Omental fat pad (tissue), 4 donors: ENCODE measurements at places on chromosomes 11 and 22.

- DNase-seq, result no peak
Measured at GRCh38 chr11:101955701-101956100, 39.4 kb upstream of the ANGPTL5 start.

DNA sequence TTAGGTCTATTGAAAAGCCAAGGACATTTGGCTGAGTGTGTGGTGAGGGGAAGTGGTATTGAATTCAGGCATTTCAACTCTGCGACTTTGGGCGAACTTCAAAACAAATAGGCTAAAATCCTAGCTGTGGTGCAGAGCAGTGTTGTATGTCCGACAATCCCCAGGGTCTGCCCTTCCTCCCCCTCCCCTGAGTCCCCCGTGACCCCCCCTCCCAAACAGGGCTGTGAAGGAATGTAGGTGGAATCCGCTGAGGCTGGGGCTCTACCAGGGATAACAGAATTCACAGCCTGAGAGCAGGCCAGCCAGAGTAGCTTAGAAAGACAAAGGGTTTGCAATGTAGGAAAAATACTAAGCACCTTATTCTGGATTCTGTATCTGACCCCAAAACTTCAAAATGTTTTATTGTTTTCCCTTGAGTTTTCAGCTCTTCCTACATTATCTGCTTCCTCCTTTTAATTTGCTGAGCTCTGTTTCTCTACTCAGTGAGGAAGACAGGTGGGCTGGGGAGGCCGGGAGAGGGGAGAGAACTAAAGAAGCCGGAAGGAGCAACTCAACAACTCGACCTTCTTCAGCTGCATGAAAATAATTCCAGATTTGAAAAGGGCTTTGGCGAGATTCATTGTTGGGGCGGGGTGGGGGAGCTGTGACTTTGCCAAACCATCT, 315.2 kb downstream of the BLID start:
- no peak for DNase-seq

DNA sequence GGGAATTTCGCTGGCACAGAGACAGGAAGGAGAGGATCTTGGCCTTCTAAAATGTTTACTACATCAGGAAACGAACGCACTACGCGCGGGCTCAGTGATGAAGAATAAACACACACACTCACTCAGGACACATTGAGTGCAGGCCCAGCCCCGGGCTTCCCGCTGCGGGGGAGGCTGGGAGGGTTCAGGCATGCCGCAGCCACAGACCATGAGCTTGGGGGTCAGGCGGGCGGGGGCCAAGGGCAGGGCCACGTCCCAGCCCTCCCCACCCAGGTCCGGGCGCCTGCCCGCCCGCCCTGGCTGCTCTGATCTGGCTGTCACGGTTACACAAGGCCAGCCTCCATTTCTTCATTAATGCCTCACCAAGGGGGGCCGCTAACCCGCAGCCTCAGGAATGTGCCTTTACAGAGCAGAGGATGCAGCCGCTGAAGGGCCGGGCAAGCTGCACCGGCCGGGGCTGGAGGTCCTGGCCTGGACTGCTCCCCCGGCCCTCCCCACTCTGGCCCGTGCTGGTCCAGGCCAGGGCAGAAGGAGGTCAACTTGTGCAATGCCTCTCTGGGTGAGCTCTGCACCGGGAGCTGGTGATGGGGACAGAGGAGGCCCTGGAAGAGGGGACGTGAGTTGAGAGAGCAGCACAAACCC, 41.7 kb downstream of the IGF2 start:
- DNase-seq, result no peak

GRCh38 chr22:32319861-32320406, 37.7 kb upstream of the RFPL3 start:
- DNase-seq, result no peak

DNA sequence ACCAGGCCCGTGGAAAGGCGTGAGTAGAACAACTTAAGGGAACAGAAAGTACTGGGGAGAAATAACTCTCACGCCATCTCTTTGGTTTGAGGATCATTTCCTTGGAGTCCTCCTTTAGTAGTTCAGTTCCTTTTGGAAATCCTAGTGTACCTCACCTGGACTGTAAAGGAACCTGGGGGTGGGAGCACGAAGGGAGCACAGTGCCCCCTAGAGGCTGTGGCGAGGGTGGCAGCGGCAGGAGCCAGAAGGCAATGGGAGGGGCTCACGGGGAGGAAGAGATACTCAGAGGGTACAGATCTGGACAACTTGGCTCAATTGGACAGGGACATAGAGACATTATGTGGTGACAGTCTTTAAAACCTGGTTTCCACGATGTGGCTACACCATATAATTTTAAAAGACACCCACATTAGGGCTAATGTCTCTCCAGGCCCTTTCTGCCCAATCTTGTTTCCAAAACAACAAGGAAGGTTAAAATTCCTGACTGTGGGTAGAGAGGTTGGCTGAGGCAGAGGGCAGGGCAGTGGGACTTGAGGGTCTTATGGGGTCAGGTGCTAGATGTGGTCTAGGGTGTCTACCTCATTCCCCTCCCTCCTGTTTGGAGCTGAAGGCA, 87.0 kb downstream of the CSNK2A3 start:
- DNase-seq, result no peak

GRCh38 chr11:67616431-67617242, 9.9 kb downstream of the NDUFV1 start:
- no peak for DNase-seq

DNA sequence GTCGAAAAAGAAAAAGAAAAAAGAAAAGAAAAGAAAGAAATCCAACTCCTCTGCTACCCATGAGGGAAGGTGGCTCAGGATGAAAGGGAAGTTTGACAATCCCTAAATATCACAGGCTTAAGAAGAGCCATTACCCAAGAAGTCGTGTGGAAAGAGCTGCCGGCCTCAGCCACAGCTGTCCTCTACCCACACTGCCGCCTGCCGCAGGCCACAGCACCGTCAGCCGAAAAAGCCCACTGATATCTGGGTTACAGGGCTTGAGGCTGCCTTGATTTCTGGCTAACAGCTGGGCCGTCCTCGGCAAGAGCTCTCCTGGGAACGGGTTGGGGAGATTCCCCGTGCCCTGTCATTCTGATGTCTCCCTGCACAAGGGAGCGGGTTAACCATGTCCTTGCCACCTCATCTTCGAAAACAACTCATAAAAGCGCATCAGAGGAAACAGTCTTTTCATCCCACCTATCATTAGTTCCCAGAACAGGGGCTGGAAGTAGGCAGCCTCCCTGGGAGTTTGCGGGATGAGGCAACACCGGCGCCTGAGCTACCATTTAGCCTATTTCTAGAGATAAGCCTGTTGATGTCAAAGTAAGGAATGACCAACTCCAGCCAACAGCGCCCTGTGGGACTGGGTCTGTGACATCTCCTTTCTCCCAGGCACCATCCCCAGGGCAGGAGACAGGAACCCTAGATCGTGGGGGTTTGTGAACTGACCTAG, 21.8 kb upstream of the SNX32 start:
- no peak for DNase-seq

DNA sequence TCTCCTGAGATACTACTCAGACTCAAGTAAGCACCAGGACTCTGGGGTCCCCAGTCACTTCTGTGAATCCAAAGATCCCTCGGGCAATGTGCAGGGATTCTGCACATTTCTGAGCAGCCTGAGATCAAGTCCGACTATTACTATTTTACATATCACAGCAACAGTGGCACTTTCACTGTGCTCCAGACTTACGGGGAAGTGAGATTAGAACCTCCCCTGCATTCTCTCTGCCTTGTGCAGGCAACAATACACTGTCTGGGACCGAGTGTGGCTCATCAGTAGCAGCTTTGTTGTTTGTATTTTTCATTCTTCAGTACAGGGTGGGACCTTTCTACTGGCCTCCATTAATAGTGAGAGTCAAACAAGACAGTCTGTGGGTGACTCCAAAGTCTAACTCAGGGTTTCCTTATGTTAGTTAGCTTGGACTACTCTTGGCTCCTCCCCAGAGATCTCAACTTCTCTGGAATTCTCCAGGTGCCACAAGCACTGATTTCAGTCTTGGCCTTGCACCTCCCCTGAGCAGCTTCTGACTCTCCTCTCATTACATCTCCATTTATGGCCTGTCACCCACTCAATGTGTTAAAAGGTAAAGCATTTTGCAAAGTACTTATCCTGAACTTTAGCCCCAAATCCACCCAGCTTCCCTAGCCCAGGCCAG, 76.2 kb upstream of the TOP3B start:
- DNase-seq, result no peak

DNA sequence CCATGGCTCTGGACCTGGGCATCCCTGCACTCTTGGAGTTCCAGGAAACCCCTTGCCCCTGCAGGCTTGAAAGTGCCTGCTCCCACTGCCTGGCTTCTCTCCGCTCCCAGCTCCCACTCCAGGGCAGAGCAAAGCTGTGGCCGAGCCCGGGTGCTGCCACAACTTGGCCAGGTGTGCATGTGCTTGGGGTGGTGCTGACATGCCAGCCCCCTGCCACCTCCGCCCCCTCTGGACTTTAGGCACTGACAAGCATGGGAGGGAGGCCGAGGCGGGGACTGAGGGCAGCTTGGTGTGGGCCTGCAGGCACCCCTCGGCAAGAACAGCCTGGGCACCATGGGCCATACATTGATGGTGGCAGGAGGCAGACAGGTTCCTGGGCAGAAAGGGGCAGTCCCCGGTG, 56.4 kb upstream of the B3GNT6 start:
- DNase-seq, result no peak

GRCh38 chr11:119537306-119538253, 114.6 kb upstream of the THY1 start:
- DNase-seq, result no peak

- no peak for DNase-seq
Measured at GRCh38 chr11:121354192-121354591, 61.6 kb downstream of the SC5D start.

- DNase-seq, result no peak
Measured at GRCh38 chr11:57358991-57359390, 20.8 kb downstream of the P2RX3 start.

DNA sequence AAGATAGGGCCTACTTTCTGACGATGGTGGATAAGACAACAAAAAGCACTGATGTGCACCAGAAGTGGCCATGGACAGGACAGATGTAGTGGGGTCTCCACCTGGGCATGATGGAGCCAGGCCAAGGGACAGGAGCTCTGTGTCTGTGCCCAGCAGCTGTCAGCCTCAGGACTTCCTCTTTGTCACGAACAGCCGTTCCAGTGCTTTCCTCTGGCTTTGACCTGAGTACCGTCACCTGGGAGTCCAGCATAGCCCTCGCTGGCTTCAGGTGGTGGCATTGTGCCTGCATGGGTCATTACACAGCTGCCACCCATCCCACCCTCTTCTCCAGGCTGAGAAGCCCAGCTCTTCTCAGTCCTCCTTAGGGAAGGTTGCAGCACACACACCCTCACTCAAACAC, 137.8 kb downstream of the GRIK4 start:
- no peak for DNase-seq

- DNase-seq, result no peak
Measured at GRCh38 chr11:92735039-92735438, 234.4 kb upstream of the MTNR1B start.

GRCh38 chr11:1072116-1072820, 2.4 kb upstream of the MUC2 start:
- DNase-seq, result no peak

- no peak for DNase-seq
Measured at GRCh38 chr22:17472932-17473331, 90.4 kb upstream of the SLC25A18 start.

DNA sequence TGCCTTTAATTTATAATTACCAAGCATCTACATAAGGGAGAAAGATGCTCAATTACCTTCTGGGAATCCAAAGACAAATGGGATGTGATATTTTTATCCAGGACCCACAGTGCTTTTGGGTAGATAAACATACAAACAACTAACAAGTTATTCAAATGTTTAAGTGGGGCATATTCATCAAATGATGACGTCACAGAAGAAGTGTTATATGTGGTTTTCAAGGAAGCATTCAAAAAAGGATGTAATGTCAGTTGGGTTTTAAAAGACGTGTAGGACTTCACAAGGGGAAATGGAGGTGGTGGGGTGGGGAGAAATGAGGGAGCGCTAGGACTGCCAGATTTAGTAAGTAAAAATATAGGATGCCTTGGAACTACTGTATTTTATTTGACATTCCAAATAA, 915.9 kb downstream of the KCNA4 start:
- no peak for DNase-seq

GRCh38 chr22:37218771-37219411, 6.6 kb upstream of the SSTR3 start:
- no peak for DNase-seq

- DNase-seq, result no peak
Measured at GRCh38 chr11:20912065-20912821, 242.9 kb downstream of the NELL1 start.

- no peak for DNase-seq
Measured at GRCh38 chr22:20588843-20589581, 81.6 kb downstream of the MED15 start.

DNA sequence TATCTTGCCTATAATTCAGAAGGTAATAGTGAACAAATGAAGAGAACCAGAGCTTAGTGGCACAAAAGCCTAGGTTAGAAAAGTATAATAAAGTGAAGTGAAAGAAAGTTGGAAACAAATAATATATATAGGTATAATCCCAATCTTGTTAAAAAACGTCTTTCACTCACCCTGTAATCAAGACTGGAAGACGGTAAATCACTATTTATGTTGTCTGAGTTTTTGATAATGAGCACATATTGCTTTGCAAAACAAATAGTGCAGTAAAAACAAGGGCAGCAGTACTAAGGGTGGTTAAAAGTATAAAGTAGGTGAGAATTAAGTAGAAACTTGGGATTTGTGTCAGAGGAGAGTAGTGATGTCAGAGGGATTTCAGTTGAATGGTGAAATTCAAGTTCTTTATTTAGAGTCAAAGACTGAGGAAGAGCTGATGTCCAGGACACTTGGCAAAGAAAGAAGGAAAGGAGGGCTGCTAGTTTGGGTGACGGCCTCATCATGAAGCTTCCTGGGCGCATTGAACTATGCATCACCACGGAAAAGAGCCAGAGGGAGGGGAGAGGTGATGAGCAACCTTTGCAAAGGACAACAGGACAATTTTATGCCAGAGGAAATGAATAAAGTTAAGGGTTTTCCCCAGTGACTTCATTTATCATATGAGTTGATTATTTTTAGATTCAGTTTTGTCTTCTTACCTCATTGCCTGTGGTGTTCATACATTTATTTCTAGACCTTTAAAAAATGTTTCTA, 11.4 kb downstream of the NCAM1 start:
- no peak for DNase-seq

DNA sequence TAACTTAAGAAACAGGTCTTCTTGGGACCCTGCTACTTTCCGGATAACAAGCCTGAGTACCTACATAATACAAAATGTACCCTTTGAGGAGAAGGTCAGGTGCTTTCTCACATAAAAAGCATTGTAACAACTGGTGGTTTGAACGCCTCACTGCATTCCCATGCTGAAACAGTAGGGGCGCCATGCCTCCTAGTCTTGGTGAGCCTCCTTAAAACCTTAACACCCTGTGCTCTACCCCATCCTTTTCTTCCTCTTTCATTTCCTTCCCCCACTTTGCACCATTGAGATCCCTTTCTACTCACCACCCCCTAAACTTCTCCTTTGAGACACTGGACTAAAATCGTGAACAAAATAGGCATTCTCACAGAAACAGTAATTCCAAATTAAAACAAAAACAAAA, 729.3 kb downstream of the NTM start:
- no peak for DNase-seq
